ENCODE measurements at places on chromosomes 7 and 10. TPM values are rescaled to one million over a fixed set of nuclear protein-coding genes. Genes with fewer than 3 reads are reported as not detected.

LEP gene
- total RNA-seq = 0.12 TPM

FXYD4 gene
- not detected for total RNA-seq

FAM171A1 gene
- total RNA-seq = 12.1 TPM

GJC3 gene
- not detected for total RNA-seq

DNAJC30 gene
- total RNA-seq = 2.2 TPM

PAPOLB gene
- 0.12 TPM for total RNA-seq

CPVL gene
- total RNA-seq = 1.4 TPM

CYP2C9 gene
- not detected for total RNA-seq

LMTK2 gene
- total RNA-seq = 8.3 TPM

TMEM178B gene
- not detected for total RNA-seq

OR2A1 gene
- not detected for total RNA-seq

GJD4 gene
- total RNA-seq = not detected

OR2A7 gene
- not detected for total RNA-seq

AGBL3 gene
- total RNA-seq = 1.00 TPM

AGAP3 gene
- total RNA-seq = 48.9 TPM

HOGA1 gene
- total RNA-seq = 0.50 TPM

SPDYE2B gene
- total RNA-seq = not detected

TRIM56 gene
- 21.9 TPM for total RNA-seq

Measured in uterine smooth muscle cell (primary cell).